ENCODE measurements at places on chromosomes 12 and 14.

DNA sequence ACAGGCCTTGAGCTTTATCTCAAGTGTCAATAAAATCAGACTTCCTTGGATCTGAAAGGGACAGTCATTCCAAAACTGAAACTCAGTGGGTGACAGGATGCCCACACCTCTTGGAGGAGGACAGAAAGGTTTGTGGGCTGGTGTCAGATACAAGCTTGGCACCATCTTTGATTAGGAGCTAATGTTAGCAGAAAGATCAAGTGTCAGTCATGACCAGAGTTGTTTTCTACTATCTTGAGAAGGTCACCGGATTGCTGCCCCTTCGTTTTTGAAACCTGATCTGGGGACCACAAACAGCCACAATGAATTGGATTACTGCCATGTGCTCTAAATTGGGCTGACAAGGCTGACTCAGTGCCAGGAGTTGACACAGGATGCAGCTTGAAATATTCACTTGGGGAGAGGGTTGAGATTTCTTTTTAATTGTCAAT is 88.3 kb downstream of the OTOGL start:
- DNase-seq: no peak

DNA sequence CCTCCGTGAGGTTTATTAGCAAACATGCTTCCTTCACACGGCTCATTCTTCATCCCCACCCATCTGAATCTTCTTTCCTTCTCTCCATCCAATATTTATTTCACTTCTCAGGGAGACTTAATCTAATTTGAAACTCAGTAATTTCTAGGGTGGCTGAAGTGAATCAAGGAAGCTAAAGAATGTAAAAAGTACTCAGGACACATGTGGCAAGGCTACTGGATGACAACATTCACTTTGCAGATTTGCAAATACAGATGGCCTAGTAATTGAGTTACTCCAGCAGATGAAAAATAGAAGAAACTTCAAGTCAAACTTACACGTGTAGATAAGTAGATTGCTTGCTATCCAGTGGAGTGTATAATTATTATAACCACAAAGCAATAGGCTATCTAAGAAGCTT is 15.4 kb upstream of the BEST3 start:
- no peak for DNase-seq

DNA sequence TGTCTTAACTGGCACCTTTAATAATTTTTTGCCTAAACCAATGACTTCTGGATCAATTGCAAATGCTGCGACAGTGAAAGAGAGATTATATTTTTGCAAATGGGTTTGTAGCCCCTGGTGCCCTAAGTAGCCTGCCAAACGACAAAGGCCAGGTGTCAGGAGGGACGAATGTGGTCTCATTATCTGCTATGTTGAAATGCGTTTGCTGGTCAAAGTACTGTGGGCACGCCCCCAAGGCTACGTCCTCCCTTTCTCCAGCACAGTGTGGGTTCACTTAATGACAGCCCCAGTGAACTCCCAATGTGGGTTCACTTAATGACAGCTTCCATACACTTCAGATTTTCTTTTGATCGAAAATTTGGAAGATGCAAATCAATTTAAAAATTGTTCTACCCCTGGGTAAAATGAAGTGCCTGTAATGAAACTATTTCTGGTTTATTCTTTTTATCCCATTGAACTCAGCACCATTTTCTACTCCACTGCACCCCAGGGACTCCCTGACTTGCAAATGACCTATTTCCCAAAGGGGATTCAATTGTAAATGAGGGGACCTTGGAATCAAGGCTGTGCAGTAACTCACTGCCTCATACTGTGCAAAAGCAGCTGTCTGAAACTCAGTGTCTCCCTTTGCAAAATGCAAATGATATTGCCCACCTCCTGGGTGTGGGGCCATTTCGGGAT is 1.4 kb downstream of the SERPINA11 start:
- no peak for DNase-seq

GRCh38 chr12:60421741-60422140 is 825.9 kb downstream of the SLC16A7 start:
- no peak for DNase-seq

DNA sequence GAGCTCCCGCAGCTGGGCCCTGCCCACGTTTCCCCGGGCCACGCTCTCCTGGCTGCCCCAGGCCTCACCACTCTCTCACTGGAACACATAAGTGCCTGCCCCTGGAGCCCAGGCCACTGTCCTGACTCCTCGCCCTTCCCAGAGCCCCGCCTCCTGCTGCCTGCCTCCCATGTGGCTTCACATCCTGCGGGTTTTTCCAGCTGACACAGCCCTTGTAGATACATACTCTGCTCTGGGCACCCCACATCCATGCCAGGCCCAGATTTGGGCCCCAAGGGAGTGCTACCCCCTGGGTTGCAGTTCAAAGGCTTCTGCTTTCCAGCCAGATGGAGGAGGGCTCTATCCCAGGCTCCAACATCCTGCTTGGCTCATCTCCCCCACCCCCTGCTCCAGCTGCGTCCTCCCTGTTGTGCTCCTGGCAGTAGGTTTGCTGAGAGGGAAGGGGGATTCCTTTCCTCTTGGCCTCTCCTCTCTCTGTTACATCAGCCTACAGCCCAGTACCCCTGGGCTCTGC is 60.1 kb downstream of the TSPAN9 start:
- no peak for DNase-seq

DNA sequence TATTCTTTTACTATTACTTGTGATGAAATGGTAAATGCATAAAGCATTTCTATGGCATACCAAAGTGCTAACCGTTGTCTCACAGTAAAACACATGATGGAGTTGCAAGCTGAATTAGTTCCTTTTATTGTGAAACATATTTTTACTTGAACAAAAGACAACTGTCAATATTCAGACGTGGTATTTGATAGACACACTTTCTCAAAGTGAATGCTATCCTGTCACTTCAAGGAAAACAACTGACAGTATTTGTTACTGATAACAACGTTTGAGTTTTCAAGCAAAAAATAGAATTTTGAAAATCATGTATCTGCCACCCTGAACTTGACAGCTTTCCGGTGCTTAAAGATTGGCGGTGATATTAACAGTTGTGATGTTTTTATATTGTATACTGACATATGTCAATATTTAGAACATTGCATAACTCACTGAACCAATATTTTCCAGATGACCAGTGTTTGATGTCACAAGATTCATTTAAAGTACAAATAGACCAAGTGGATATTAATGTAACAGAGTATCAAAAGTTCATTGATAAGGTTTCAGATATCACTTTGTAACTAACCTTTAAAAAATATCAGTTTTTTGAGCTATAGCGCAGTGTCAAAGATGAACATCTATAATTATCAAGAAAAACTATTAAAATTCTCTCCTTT is 153.4 kb upstream of the AEBP2 start:
- no peak for DNase-seq

GRCh38 chr12:43179486-43179885 is 372.5 kb downstream of the ADAMTS20 start:
- DNase-seq: no peak

- no peak for DNase-seq
These were observed 526.4 kb upstream of the LMO3 start for GRCh38 chr12:17132336-17132735.

GRCh38 chr12:11882301-11883019 is 188.3 kb upstream of the BCL2L14 start:
- DNase-seq: no peak

DNA sequence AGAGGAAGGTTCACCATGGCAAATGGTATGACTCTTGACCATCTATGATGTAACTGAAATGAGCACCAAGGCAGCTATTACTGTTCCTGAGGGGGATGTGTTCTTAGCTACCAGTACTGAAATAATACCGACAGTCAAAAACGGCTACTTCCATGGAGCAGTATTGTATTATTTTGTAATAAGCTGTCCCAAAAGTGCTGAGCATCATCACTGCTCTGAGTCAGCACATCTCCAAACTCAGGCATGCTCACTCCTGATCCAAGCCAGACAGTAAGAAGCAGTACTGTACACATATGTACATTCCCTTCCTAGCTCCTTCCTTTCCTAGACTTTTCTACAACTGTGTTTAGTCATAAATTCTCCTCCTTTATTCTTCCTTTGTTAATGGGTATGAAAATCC is 8.6 kb downstream of the VTI1B start:
- DNase-seq: no peak

DNA sequence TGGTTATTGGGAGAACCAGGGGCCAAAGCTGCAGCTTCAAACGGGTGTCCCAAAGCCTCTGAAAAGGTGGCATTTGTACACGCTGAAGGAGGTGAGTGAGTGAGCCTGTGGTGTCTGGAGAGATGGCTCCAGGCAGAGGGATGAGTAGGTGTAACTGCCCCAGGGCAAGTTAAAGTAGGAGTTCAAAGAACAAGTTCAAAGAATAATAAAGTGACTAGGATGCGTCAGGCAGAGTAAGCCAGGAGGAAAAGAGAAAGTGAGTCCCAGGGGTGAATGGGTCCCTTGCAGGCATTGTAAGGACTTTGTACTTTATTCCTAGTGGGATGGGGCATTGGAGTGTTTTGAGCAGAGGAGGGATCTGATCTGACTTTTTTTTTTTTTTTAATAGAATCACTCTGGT is 201.4 kb upstream of the PWP1 start:
- DNase-seq: no peak

- no peak for DNase-seq
These were observed 68.7 kb upstream of the KRAS start for GRCh38 chr12:25319233-25319984.

DNA sequence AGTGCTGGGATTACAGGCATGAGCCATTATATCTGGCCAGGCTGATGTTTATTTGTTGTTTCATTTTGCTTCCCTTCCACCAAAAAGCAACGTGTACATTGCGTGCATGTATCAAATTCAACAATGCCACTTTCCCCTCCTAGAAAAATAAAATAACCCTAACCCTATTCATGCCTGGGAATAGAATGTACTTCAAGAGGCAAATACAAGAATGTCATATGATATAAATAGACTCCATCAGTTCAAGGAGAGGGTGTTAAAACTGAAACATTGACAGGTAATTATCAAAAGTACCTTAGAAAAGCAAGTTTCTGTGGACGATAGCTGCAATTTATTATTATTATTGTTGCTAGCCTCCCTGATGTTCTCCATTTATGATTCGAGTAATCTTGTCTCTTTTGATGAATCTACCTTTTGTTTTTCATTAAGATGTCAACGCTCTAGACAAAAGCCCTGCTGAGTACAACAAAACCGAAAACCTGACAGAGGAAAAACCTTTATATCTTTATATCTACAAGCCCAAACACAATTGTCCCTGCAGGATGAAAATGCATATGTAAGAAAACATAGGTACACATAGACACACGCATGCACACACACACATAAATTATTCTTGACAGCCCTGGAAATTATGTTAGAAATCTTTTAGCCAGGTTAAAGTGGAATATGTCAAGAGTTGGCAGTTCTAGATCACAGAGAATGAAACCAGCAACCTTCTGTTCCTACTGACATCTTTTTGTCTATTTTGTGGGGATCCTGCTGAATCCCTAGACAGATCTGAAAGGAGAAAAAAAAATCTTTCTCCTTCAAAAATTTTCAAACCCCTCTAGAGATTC is 98.9 kb downstream of the BTG1 start:
- no peak for DNase-seq
